Stimulated activated CD4-positive, alpha-beta T cell treated with anti-CD3 and anti-CD28 coated beads, Interleukin-1b, Interleukin-23, amount 100 ng/mL, for 1 hour (primary cell): ENCODE measurements at places on chromosomes 1 and 21.
A peak's percentile ranks its signal among the peaks of the same experiment; 100 is the strongest.

DNA sequence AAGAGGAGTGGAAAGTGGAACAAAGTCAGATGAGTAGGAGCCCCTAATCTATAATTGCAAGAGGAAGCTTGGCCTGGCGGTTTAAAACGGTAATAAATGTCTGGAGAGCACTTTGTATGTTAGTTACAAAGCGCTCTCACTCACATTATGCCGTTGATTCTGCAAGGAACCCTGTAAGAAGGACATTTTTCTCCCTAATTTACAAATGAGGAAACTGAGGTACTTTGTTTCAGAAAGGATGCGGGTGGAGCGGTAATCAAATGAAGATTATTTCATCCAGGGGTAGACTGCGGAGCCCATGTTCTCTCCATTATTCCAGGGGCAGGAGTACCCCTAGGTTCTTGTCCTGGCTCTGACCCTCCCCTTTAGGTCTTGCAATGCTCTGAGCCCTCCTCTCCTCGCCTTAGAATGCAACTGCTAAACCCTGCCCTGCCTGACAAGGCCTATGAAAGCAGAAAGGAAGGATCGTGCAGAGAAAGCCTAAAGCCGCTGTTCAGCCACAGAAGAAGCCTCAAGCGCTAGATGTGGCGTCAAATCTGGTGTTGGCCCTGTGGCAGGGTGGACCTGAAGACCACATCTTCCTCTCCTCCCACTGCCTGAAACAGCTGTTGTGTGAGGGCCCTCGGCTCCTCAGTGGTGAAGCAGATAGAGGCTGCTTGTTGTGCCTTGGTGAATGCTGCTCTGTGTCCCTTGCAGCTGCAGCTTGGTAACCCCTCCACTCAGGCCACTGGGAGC is 588 bp upstream of the PACC1 start:
- DNase-seq: no peak

DNA sequence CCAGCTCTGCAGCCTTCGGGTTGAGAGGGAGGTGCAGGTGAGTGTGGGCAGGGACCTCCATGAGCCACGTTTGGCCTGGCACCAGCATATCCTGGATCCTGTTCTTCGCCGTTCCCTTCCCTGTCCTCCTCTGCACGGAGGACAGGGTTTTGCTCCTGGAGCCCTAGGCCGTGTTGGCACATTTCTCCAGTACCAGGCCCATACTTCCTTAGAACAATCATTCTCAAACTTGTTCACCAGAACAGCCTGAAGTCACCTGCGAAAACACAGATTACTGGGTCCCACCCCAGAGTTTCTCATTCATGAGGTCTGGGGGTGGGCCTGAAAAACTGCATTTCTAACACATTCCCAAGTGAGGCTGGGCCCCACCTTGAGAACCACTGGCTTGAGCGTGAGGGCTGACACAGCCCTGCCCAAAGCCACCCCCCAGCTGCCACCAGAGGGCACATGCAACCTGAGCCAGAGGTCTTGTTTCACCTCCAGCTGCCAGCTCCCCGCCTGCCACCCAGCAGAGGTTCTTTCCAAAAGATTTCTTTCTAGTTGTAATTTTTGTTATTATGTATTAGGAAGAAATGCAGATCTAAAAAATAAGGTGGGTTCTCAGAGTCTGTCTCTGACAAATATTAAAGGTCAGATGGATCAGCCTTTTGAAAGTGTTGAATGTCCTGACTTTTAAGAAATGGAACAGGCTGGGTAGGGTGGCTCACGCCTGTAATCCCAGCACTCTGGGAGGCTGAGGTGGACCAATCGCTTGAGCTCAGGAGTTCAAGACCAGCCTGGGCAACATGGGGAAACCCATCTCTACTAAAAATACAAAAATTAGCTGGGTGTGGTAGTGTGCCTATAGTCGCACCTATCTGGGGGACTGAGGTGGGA is 39.6 kb upstream of the LDLRAP1 start:
- peak; percentile 42 for DNase-seq

- no peak for DNase-seq
Observed at GRCh38 chr1:220918285-220918951, 39.2 kb downstream of the HLX start.

DNA sequence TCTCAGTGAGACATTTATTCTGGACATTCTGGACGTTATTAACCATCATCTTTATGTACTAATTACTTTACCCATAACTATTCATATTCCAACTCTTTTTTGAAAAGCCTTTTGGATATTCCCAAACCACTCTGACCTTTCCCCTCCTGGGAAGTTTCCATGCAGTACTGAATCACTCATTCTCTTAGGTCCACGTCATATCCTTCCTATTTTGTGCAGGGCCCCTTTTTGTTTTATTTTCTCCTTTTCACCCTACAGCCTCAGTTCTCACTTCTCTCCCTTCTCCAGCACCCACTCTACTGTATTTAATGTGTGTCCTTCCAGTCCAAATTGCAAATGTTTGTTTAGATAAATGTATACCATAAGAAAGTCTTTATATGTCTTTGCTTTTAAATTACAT is 16.4 kb upstream of the ATP1A1 start:
- DNase-seq: no peak

- no peak for DNase-seq
Observed at GRCh38 chr1:181036107-181036836, 2.5 kb downstream of the MR1 start.

- DNase-seq: no peak
Observed at GRCh38 chr1:178599087-178599486, 86.2 kb downstream of the TEX35 start.

- DNase-seq: no peak
Observed at GRCh38 chr1:196774175-196774574, 465 bp upstream of the CFHR3 start.

DNA sequence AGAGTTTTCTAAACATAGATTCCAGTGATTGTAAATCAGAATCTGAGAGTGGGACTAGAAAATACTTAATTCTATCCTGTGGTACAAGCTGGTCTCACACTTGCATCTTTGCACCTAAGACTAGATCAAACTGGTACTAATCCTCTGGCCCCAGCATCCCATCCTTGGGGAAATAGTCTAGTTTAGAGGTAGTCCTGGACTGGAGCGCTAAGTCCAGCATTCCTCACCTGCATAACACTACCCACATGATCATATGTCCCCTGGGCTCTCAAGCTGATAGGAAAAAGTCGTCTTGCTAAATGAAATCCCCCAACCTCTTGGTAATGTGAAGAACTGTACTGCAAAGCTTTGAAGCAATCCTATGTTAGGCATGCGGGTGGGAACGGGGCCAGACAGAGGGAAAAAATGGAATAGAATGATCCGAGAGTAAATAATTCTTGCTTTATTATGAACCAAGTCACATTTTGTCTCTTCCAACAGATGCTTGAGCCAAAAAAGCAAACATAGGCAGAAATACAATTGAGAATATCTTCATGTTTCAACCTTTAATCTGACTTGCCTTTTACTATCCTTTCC is 4.8 kb downstream of the COX20 start:
- DNase-seq: no peak

DNA sequence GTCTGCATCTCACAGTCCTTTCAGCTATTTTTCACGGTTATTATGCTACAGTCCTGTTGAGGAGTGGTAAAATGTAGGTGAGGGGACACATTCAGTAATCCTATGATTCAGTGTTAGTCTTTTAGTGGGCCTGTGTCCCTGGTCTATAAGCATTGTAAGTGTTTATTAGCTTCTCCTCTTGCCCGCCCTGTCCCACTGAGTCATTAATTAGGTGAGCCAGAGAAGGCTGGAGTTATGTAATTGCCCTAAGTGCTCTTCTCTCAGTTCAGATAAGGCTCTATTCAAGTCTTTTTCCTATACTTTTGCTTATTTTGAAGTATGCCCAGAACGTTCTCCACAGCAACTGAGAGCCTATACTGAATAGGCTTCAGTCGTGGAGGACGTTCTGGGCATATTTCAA is 76.3 kb upstream of the ZRANB2 start:
- DNase-seq: no peak

DNA sequence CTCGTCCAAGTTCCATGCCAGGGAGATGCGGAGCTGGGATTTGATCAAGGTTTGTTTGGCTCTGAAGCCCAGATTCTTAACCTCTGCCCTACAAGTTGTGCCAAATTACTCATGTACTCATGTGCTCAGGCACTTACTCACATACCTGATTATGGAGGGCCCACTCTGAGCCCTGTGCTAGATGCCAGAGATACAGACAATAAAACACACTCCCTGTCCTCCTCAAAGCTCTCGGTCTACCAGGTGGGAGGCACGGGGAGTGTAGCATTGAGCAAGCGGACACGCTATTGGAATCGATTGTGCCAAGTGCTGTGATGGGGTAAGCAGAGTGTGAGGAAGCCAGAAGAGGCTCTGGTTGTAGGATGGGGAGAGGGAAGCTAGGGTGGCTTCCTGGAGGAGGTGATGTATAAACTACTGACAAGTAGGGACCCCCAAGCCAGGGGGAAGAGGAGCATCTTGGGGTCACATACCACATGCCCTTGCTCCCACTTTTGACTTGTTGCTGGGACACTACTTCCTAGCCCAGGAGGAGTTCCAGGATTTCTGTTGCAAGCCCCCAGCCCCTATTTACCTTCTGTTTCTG is 49.8 kb upstream of the IFNLR1 start:
- DNase-seq: no peak

GRCh38 chr1:20443703-20444586 is 42.1 kb downstream of the CAMK2N1 start:
- no peak for DNase-seq

- peak; percentile 37 for DNase-seq
Observed at GRCh38 chr1:2526824-2527555, 594 bp upstream of the PANK4 start.
